Left kidney (tissue), 8 donors: ENCODE measurements at places on chromosomes 16 and 17. TPM values are rescaled to one million over a fixed set of nuclear protein-coding genes. Genes with fewer than 3 reads are reported as not detected.

The CNTD1 gene
- polyA plus RNA-seq = 3.4 TPM

The ZNF213 gene
- polyA plus RNA-seq = 13.2 TPM

GRCh38 chr17:38885728-38886642 is 16.1 kb downstream of the LASP1 start:
- no peak for DNase-seq

DNA sequence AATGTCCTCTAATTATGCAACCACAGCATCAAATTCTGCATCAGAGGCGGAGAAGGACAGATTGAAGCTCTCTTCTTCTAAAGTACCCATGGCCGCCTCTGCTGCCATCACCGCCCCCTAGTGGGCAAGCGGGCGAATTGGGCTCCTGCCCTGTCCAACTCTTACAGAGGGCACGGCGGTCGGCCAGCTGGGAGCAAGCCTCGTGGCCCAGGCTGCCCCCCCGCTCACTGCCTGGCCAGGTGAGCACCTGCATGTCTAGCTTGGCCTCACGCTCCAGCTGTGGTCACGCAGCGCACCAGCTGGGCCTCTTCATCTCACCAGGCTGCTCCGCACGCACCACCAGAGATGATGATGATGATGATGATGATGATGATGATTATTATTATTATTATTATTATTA is 146.1 kb upstream of the TOM1L1 start:
- no peak for DNase-seq

GRCh38 chr16:47977802-47978201 is 178.0 kb downstream of the ABCC12 start:
- no peak for DNase-seq

DNA sequence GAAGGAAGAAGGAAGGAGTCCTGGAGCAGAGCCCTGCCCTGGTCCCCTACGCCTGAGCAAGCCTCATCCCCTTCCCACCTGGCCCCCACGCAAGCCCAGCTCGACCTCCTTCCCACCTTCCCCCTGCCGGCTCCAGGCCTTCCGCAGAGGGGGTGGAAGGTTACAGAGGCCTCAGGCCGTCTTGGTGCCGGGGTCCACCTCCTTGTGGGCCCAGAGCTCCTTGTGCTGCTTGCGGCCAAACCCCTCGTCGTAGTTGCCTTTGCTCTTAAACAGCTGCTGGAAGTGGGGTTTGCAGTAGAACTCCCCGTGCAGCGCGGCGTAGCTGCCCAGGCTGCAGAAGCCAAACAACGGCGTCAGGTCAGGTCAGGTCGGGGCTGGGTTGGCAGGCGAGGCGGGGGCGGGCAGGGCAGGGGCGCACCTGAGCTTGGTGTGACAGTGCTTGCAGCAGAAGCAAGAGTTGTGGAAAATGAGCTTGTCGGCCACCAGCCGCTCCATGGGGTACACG is 1.5 kb downstream of the LIMD2 start:
- no peak for DNase-seq

- DNase-seq = no peak
Observed at GRCh38 chr16:87267566-87267965, 49.6 kb downstream of the C16orf95 start.

GRCh38 chr17:12867726-12868125 is 78.4 kb downstream of the ARHGAP44 start:
- DNase-seq = no peak

- DNase-seq = no peak
Observed at GRCh38 chr16:69417520-69418199, 6.8 kb upstream of the CYB5B start.
